ENCODE measurements at places on chromosomes 16 and 17. TPM values are rescaled to one million over a fixed set of nuclear protein-coding genes. Genes with fewer than 3 reads are reported as not detected.
A peak's percentile ranks its signal among the peaks of the same experiment; 100 is the strongest.

DNA sequence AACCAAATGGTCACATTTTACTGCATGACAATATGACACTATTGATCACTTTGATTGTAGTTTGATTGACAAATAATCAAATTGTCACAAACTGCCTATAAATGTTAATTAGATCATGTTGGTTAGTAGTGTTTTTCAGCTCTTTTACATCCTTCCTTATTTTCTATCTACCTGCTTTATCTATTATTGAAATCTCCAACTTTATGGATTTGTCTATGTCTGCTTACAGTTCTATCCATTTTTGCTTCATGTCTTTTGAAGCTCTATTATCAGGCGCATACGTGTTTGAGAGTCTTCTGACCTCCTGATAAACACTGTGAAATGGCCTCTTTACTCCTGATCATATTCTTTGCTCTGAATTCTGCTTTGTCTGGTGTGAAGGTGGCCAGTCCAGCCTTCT, 83.2 kb upstream of the GNG13 start:
- H3K27ac ChIP-seq, result no peak overlapping the region
- no peak overlapping the region for H3K4me3 ChIP-seq
- no peaks in the 10 kb centered on the region for H3K4me1 ChIP-seq
- no peak for DNase-seq
- no peaks in the 10 kb centered on the region for H3K36me3 ChIP-seq
- peaks cover 6% of the 10 kb centered on the region for H3K27me3 ChIP-seq

DNA sequence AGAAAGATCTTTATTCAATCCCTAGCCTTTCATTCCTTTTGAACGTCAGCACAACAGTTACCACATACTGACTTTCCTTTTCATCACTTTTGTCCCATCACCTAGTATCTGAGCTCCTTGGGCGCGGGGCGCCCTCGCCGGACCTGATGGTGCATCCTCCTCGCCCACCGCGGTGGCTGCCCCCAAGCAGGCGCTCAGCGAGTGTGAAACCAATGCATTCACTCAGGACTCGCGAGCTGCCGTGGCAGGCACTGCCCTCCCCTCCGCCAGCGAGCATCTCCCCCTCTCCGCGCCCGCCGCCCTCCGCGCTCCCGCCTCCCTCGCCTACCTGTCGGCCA, 756 bp downstream of the KLHL11 start:
- H3K4me1 ChIP-seq, result peaks cover 10% of the 10 kb centered on the region
- no peak for DNase-seq
- peaks cover 26% of the 10 kb centered on the region for H3K36me3 ChIP-seq
- no peaks in the 10 kb centered on the region for H3K27me3 ChIP-seq
- peak overlapping the region; percentile 65 for H3K27ac ChIP-seq
- peak overlapping the region; percentile 80 for H3K4me3 ChIP-seq

DNA sequence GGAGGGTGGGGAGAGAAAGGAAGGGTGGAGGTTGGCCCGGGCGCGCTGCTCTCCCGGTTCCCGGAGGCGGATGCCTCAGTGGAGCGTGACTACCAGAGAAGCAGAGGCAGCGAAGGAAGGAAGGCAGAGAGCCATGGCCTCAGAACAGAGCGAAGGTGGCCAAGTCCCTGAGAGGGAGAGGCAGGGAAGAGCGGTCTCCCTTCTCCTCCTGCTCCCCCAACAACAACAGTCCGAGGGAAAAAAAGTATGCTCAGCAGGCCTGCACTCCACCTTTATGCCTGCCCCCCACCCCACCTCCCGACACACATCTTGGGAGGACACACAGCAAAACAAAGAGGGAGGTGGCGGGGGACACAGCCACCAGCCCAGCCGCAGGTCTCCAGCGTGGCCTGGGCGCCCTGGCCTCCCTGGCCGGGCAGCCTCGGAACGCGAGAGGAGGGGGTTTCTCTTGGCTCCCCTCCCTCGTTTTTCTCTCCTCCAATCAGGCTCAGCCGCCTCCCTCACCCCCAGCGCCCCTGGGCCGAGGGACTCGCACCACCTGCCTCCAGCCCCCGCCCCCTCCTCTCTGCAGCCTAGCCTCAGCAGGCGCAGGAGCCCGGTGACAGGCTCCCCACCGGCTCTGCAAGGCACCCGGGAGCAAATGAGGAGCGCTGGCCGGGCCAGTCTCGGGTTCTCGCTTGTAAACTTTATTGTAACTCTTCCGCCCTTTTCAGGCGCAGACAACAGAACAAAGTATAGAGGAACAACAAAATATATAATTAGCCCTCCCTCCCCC, 1.1 kb upstream of the HOXB7 start:
- H3K27ac ChIP-seq, result no peak overlapping the region
- H3K36me3 ChIP-seq, result no peaks in the 10 kb centered on the region
- H3K4me1 ChIP-seq, result peaks cover 4% of the 10 kb centered on the region
- DNase-seq, result no peak
- no peak overlapping the region for H3K4me3 ChIP-seq

TMEM101 gene
- total RNA-seq, result 21.8 TPM

TBC1D3I gene
- total RNA-seq, result 0.11 TPM

TEX14 gene
- 0.09 TPM for total RNA-seq

NR1D1 gene
- total RNA-seq, result 10.1 TPM

- H3K4me3 ChIP-seq, result no peak overlapping the region
- no peaks in the 10 kb centered on the region for H3K27me3 ChIP-seq
- H3K4me1 ChIP-seq, result no peaks in the 10 kb centered on the region
- no peaks in the 10 kb centered on the region for H3K36me3 ChIP-seq
Measured at GRCh38 chr16:79844603-79845002, 244.1 kb upstream of the MAF start.

DNA sequence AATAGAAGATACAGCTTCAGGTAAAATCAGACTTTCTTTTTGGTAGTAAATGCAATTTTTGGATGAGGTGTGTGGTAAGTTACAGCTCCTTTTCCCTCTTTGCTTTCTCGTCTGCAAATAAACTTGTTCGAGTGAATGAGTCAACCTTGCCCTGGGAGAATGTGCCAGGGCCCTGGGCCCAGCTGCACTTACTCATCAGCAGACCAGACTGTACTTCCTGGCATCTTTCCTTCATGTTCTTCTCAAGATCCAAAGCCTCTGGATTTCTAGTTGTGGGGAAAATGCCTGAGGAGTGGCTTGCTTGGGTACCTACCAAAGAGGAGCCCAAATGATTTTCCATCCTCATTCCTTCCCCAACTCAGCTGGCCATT, 5.4 kb upstream of the G6PC1 start:
- no peaks in the 10 kb centered on the region for H3K27me3 ChIP-seq
- no peak overlapping the region for H3K27ac ChIP-seq
- H3K4me3 ChIP-seq, result no peak overlapping the region
- no peaks in the 10 kb centered on the region for H3K4me1 ChIP-seq
- H3K36me3 ChIP-seq, result no peaks in the 10 kb centered on the region

DNA sequence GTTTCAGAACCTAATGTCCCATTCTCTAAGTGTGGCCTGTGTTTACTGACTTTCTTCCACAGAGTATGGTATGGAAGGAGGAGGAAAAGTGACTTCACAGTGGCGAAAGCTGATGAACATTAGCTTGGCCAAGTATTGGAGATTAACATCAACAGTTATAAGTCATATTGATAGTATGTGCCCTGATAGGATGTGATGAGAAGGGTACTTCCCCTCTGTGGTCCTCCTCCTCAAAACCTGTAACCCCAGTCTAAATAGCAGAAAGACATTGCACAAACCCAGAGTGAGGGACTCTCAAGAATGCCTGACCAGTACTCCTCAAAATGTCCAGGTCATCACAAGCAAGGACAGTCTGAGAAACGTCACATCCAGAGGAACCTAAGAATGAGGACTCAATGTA, 73.1 kb downstream of the CLEC16A start:
- no peaks in the 10 kb centered on the region for H3K36me3 ChIP-seq
- H3K4me3 ChIP-seq, result no peak overlapping the region
- H3K27ac ChIP-seq, result no peak overlapping the region
- no peak for DNase-seq
- H3K27me3 ChIP-seq, result no peaks in the 10 kb centered on the region

DNA sequence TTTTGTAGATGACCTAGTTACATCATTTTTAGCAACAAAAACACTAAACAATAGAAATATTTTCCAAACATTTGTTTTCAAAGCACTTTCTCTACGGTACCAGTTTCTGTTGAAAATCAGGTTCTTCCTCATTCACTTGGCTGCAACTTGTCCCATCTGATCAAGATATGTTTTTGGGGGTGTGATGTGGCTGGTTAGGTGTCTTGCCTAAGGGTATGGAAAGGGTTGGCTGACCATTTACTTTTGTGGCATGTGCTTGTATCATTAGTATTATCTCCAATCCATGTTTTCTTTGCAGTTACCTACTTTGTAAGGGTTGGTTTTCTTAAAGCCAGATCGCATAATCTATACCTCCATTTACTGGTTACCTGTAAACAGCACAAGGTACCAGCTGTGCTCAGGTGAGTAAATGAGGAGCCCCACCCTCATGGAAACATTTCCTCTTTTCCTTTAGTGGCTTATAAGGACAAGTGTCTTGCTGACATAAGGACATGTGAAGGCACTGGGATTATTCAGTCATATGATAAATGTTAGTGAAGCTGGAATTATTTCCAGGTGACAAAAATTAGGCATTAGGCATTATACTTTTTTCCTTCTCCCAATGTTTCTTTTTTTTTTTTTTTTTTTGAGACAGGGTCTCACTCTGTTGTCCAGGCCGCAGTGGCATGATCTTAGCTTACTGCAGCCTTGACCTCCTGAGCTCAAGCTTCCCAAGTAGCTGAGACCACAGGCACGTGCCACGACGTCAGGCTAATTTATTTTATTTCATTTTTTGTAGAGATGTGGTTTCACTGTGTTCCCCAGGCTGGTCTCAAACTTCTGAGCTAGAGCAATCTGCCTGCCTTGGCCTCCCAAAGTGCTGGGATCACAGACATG, 162.0 kb downstream of the CCDC182 start:
- H3K27me3 ChIP-seq, result no peaks in the 10 kb centered on the region
- H3K4me3 ChIP-seq, result no peak overlapping the region
- no peaks in the 10 kb centered on the region for H3K36me3 ChIP-seq
- DNase-seq, result no peak
- H3K4me1 ChIP-seq, result peaks cover 11% of the 10 kb centered on the region
- H3K27ac ChIP-seq, result no peak overlapping the region

GRCh38 chr17:78374189-78374588, 4.3 kb upstream of the PGS1 start:
- no peak overlapping the region for H3K4me3 ChIP-seq
- H3K4me1 ChIP-seq, result peaks cover 40% of the 10 kb centered on the region
- DNase-seq, result no peak
- H3K27me3 ChIP-seq, result no peaks in the 10 kb centered on the region
- H3K36me3 ChIP-seq, result no peaks in the 10 kb centered on the region

GRCh38 chr16:66600477-66600876, 4.0 kb upstream of the CMTM3 start:
- DNase-seq, result no peak
- H3K27me3 ChIP-seq, result no peaks in the 10 kb centered on the region
- H3K27ac ChIP-seq, result no peak overlapping the region
- no peaks in the 10 kb centered on the region for H3K36me3 ChIP-seq

- no peak overlapping the region for H3K27ac ChIP-seq
- no peaks in the 10 kb centered on the region for H3K4me1 ChIP-seq
- H3K4me3 ChIP-seq, result no peak overlapping the region
- H3K27me3 ChIP-seq, result no peaks in the 10 kb centered on the region
- H3K36me3 ChIP-seq, result peaks cover 75% of the 10 kb centered on the region
- DNase-seq, result no peak
Measured at GRCh38 chr17:64529221-64529620, 22.4 kb downstream of the CEP95 start.

CDRT15 gene
- not detected for total RNA-seq

EZH1 gene
- total RNA-seq, result 15.2 TPM

CBX2 gene
- total RNA-seq, result 6.7 TPM

DNA sequence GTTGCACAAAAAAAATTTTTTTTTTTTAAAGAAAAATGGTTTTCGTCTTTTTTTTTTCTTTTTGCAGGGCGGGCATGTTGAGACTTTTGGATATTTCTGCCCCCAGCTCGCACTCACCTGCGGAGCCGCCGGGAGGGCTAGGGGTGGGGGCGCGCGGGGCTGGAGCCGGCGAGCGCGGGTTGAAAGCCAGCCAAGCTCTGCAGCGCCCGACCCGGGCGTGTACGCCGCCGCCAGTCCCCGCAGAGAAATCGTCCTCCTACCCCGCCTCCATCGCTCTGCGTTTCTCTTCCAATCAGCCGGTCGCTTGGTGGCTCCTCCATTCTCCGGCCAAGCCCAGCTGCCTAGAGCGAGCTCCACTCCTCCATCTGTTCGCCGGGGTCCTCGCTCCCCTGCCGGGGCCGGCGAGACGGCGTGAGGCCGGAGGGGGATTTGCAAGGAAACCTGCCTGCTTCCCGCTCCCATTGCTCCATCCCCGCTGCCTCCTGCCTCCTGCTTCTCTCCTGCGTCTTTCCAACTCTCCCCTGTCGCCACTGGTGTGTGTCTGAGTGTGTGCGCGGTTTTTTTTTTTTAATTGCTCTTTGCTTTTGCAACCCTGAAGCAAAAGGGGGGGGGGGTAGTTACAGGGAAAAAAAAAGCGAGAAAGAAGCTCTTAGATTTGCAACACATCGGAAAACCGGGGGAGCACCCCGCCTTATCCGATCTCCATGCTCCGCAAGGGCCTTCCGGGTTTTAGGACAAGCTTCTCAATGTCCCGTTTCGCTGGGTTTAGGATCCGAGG, 1.8 kb upstream of the UBTF start:
- peak overlapping the region; percentile 76 for H3K4me3 ChIP-seq
- H3K4me1 ChIP-seq, result peaks cover 30% of the 10 kb centered on the region
- H3K27me3 ChIP-seq, result no peaks in the 10 kb centered on the region
- peak; percentile 81 for DNase-seq
- peak overlapping the region; percentile 73 for H3K27ac ChIP-seq

- no peak overlapping the region for H3K27ac ChIP-seq
- H3K27me3 ChIP-seq, result peaks cover 10% of the 10 kb centered on the region
- H3K36me3 ChIP-seq, result no peaks in the 10 kb centered on the region
- no peaks in the 10 kb centered on the region for H3K4me1 ChIP-seq
- H3K4me3 ChIP-seq, result no peak overlapping the region
Measured at GRCh38 chr16:58057121-58057520, 31.6 kb downstream of the MMP15 start.

FGF11 gene
- total RNA-seq, result 30.7 TPM

TUBG1 gene
- 51.0 TPM for total RNA-seq

DNA sequence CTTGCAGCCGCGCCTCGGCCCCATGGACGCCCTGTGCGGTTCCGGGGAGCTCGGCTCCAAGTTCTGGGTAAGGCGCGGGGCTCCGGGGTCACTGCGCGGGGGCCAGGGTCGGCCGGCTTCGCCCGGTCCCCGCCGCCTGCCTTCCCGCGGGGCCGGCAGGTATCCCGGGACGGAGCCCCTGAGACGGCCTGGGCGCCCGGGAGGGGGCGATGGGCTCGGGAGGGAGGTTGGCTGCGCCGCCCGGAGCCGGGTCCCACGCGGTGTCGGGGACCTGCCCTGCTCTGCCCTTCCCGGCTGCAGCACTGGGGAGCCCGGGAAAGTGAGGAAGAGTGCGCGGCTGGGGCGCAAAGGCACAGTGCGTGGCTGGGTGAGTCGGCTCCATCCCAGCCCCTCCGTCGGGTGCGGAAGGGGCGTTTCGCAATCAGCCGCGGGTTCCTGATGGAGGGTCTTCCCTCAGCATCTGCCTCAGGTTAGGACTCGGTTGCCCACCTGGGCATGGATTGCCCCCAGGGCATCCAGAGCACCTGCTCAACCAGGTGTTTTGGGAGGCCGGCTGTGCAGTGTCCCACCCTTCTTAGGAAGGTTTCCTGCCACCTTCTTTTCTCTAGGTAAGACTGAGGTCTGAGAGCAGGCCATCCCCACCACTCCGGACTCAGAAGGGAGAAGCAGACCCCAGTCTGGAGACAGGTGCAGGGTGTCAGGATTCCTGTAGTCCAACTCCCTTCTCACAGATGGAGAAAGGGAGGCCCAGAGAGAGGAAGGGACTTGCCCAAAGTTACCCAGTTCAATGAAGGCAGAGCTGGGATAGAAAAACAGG, 442 bp downstream of the ABCC3 start:
- no peak for DNase-seq
- H3K4me1 ChIP-seq, result peaks cover 33% of the 10 kb centered on the region
- H3K4me3 ChIP-seq, result peak overlapping the region; percentile 44
- H3K36me3 ChIP-seq, result no peaks in the 10 kb centered on the region

CDH8 gene
- total RNA-seq, result 13.2 TPM
